ENCODE measurements at places on chromosomes 1 and 21. TPM values are rescaled to one million over a fixed set of nuclear protein-coding genes. Genes with fewer than 3 reads are reported as not detected.
A peak's percentile ranks its signal among the peaks of the same experiment; 100 is the strongest.

- ATAC-seq = no peak
Observed at GRCh38 chr1:151718666-151719065, 2.1 kb upstream of the CELF3 start.

- ATAC-seq = no peak
Observed at GRCh38 chr1:59549903-59550302, 253.0 kb downstream of the FGGY start.

GRCh38 chr1:205791568-205792180 is 16.4 kb upstream of the RAB29 start:
- ATAC-seq = peak; percentile 88

Gene NCMAP
- not detected for total RNA-seq

Gene PRMT6
- 3.8 TPM for total RNA-seq

GRCh38 chr21:37627074-37627473 is 260.5 kb downstream of the DYRK1A start:
- no peak for ATAC-seq

GRCh38 chr1:119251751-119252150 is 111.3 kb upstream of the WARS2 start:
- no peak for ATAC-seq

Gene KCNK1
- 10.0 TPM for total RNA-seq

Gene CELA2B
- not detected for total RNA-seq

GRCh38 chr1:241627453-241628259 is 12.5 kb downstream of the CHML start:
- peak; percentile 76 for ATAC-seq

DNA sequence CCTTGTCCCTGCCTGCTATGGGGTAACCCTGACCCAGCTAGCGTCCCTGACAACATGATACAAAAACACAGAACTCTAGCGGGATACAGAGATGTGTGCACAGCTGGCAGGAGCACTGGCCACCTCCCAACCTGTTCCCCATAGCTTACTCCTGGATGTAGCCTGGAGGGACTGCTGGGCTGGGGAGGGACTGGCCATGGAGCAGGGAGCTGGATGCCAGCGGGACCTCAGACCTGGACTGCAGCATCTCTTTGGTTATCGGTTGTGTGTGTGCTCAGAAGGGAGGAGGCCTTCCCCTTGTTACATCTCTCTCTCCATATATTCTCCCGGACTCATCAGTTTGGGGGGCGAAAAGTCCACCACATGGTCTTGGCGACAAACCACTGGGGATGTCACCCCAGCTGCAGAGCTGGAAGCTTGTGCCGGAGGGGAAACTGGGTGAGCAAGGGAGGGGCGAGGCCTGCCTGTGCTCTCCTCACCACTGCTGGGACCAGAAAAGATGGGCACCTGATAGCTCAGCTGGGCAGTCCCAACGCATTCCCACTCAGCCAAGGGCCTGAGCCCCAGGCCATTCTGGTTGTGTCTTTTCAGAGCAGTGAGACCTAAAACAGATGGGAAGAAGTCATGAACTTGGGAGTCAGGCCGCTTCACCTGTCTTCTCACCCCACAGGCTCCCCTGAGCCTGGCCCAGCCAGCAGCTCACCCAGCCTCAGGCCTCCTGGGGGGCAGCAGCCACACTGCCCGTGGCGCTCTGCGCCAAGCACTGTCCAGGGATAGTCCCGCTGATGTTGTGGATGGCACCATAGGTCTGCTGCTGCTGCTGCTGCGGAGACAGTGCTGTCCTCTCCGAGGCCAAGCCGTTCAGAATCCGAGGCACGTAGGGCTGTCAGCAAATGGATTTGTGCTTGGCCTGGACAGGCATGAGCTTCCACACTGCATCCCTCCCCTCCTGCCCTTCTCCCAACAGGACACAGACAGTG is 35.6 kb downstream of the TMEM63A start:
- peak; percentile 2 for ATAC-seq

- no peak for ATAC-seq
Observed at GRCh38 chr1:220407191-220407590, 120.7 kb upstream of the MARK1 start.

DNA sequence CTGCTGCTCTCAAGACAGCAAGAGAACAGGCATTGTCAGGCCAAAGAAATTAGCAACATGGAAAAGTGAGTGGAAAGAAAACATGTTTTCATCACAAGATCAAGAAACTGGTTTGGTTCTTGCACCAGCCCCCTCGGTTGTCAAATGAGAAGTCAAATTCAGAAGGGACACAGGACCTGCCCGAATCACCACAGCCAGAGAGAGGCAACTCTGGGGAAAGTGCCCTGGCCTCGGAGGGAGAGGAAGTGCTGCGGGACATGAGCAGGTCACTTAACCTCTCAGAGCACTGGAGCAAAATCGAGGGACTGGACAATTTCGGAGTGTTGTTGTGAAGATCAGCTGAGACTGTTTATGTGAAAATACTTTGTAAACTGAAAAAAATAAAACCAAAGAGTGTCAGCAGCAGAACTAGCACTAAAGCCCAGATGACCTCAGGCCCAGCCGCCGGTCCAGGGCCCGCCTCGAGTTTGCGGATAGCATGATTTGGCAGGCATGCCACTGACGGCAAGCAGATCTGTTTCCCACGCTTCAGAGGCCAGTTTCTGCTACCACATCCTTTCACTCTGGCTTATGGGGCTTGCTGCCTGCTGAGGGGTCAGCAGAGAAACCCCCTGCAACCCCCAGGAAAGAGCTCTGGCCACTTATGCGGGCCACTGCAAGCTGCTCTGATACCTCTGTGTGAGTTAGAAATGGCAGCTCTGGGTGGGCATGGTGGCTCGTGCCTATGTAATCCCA is 32.1 kb downstream of the CD247 start:
- peak; percentile 17 for ATAC-seq

Gene NSUN4
- total RNA-seq = 24.5 TPM

DNA sequence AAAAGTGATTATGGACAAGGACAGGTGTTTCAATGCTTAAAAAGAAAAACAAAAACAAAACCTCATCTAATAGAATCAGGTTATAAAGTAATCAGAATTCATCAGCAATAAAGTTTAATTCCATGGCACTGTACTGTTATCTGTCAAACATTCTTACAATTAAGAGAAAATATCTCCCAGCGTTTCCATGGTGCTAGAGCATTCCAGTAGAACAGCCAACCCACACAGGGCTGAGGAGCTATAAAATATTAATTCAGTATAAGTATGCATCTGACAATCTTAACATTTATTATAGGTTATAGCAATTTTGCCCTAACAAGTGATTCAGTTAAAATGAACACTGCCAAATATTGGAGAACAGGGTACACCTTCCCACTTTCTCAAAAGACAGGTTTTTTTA is 128.7 kb upstream of the DEPDC1 start:
- ATAC-seq = no peak

GRCh38 chr1:18110598-18110939 is 3.0 kb downstream of the IGSF21 start:
- ATAC-seq = no peak

GRCh38 chr1:40860706-40861223 is 1.4 kb downstream of the CITED4 start:
- no peak for ATAC-seq

DNA sequence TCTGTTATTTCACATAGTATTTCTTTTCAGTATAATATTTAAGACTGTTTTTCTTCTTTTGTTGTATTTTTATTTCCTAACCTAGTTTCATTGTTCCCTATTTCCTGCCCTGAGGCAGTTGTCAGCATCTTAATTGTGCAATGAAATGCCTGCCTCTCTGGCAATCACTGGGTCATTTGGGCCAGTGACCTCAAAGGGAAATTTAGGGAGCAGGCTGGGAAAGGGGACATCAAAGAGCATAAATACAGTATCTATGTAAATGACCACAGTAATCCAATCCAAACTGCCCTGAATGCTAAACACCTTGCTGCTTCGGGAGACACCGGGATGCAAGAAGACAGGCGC is 147.8 kb downstream of the TLR5 start:
- no peak for ATAC-seq

DNA sequence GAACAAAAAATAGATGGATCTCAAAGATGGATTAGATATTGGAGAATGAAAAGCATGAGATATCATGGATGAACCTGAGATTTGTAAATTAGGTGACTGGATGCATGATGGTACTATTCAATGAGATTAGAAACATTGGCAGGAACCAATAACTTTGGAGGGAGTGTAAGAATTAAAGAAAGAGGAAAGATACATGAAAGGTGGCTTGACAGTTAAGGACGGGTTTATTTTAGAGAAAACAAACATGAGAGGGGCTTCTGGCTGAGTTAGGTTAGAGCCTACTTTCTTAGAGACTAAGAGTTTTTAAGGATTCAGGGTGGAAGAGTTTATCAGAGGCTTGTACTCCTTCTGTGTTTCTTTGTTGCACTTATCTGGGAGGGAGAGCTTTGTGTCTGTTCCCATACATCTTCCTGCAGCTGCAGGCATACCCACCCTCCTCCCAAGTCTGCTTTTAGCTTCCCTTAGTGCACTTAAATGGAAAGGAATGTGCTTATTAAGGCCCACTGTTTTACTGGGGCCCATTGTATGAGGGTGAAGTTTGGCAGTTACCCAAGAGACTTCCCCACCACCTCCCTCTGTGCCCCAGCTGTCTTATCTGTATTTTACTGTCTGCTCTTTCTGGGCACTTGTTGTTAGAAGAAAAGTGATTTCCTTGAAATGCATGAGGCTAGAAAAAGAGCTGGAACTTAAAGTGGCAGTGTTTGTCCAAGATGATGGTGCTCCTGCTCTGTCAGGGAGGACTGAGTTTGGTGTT is 26.1 kb upstream of the CR2 start:
- ATAC-seq = no peak

DNA sequence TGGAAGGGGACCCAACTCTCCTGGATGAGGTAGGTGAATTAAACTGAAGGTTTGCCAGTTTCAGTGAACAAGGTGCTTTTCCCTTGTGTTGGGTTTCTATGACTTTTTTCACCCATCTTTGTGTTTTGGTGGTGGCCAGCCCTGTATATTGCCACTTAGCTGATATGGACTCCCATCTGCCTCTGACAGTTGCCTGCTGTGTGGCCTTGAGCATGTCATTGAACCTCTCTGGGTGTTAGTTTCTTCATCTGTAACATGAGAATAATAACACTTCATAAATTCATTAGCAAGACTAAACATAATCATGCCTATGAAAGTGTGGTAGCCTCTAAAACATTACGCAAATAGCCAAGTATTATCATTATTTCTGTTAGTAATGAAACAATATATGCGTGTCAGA is 141.7 kb downstream of the PBX1 start:
- no peak for ATAC-seq

GRCh38 chr1:162649583-162649982 is 17.3 kb downstream of the DDR2 start:
- ATAC-seq = no peak

GRCh38 chr1:207799989-207800648 is 48.3 kb downstream of the CD46 start:
- no peak for ATAC-seq

Gene SLAMF9
- total RNA-seq = not detected

Gene ADAMTS4
- total RNA-seq = 3.1 TPM

GRCh38 chr1:2952371-2952770 is 68.9 kb upstream of the ACTRT2 start:
- ATAC-seq = no peak

DNA sequence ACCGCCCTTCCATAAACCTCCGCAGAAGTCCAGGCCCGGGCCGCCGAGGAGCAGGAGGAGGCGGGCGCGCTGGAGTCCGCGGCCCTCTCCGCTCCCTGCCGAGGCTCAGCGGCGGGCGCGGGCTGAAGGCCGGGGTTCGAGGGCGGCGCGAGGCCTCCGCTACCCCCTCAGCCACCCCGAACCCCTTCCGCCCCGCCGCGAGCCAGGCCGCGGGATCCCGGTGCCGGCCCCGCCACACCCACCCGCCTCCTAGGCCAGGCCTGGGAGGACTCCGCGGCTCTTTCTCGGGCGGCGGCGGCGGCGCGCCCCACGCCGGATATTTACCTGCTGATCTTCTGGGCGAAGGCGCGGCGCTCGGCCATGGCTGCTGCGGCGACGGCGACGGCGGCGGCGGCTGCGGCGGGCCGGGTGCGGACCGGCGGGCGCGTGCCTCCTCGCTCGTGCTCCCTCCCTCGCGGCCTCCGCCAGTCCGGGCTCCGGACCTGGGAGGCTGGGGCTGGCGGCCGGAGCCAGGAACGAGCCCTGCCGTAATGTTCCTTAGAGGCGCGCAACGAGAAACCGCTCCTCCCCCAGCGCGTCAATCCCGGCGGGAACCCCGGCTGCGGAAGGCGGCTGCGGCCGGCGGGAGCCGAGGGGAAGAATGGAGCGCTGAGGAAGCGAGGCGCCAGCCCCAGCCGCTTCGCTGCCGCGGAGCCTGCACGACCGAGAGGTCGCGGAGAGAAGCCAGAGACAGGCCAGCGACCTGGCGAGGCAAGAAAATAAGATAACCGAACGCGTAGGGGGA is at the start of gene DOCK7:
DOCK7 (minus strand) TSS at position 484 of the 784 bp plus-strand sequence; CDS start at position 362, 122 bp downstream.
- peak; percentile 71 for ATAC-seq

Gene CFHR5
- not detected for total RNA-seq

DNA sequence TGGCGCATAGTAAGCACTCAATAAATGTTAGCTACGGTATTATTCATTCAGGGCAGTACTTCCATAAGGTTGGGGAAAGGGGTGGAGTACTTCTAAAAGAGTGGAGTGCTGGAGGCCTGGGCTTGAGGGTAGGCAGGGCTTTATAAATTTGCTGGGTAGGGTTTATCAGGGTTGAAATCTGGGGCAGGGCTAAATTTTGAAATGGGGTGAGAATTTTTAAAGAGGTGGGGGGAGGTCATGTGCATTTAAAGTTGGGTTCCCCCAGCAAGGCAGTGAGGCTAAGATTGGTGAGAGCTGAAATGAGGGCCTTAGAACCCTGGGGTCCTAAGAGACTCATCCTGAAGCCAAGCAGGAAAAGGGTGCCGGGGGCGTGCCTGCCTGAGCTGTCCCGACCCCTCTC is 10.0 kb downstream of the CATSPER4 start:
- no peak for ATAC-seq

DNA sequence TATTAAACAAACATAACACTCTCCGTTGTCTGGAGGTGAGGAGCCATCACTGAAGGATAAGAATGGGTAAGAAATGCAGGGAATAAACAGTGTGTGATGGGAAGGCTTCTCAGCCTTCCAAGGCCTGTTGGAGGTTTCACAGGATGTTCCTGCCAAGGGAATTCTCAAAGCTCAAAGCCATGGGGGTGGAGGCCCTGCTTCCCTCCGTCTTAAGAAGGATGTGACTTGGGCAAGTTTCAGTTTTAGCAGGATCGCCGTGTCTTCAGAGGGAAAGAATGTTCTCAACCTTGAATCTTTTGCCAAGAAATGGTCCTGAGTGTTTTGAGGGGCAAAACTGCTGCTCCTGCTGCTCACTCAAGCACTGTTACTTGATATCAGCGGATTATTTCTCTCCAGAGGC is 41.7 kb upstream of the IL20 start:
- ATAC-seq = no peak

Gene DNAJB4
- total RNA-seq = 32.6 TPM

Gene RNF2
- total RNA-seq = 12.8 TPM

- ATAC-seq = no peak
Observed at GRCh38 chr1:15100880-15101760, 52.4 kb upstream of the TMEM51 start.

DNA sequence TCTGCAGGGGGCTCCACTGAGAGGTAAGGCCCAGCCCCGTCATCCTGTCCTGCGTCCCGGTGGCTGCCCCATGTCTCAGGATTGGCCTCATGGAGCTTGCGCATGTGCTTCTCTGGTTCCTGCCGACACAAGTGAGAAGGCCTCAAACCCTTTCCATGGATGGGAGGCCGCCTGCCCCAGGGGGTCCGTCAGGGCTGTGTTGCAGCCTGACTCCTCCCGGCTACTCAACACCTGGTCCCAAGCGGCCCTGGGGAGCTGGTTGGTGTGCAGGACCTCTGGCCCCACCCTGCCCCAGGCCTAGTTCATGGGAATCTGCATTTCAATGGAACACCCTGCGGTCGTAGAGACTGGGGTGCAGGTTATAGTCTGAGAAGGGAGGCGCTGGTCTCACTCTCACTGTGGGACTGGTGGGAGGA is 21.1 kb upstream of the PDE9A start:
- no peak for ATAC-seq

Gene SYTL1
- 26.0 TPM for total RNA-seq

Gene SRSF10
- total RNA-seq = 199 TPM

Gene TMEM240
- total RNA-seq = 2.3 TPM

Gene BRDT
- total RNA-seq = not detected

Measured in activated T-helper 17 cell treated with anti-CD3 and anti-CD28 coated beads, Interleukin-2, amount 50 U/mL, for 72 hours (primary cell).